Suppressor macrophage treated with lipopolysaccharide for 1 hour (primary cell): ENCODE measurements at places on chromosomes 1 and 21.

DNA sequence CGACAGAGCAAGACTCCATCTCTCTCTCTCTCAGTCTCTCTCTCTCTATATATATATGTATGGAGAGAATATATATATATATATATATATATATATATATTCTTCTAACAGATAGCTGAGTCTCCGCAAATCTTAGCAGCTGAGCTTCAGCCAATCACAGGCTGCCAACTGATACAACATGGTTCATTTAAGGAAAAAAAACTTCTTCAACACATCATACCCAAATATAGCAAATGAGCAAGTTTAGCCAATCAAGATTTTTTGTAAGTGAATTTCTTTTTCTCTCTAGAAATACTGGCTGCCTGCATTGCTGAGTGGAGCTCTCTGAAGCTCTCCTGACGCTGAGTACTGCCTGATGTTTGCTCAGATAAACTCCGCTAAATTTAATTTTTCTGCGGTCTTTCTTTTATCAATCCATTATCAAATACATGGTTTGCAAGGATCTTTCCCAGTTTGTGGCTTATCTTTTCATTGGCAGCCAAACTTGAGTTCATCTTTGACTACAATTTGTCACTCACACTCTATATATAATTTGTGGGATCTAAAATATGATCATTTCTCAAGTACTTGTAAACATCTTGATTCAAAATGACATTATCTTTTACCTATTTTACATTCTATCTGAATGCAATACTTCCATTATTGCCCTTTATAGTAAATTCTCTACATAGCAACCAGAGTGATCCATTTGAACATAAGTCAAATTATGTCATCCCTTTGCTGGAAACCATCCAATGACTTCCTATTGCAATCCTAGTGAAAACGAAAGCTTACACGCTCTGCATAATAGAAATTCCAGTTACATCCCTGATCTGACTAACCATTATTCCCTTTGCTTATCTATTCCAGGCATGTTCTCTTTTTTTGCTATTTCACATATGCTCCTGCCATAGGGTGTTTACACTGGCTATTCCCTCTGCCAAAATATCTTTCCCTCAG lies 2131.7 kb downstream of the MRPL39 start:
- DNase-seq: no peak

- peak; percentile 16 for DNase-seq
Measured at GRCh38 chr1:45340816-45341466, 701 bp upstream of the MUTYH start.

DNA sequence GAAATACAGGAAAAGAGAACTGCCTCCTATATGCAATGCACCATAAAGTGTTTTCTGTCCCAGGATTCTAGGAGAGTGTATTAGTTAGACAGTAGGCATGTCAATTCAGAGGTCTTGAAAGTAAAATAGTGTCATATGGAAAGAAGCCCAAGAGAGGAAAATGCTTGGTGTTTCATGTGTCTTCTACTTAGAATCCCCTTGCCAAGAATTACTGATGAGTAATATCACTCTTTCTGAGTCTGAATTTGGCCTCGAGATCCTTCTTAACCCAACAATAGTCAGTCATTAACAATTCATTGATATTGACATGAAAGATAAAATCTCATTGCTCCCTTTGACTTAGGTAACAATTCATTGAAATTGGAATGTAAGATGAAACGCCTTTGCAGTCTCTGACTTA lies 972.2 kb downstream of the TTLL7 start:
- DNase-seq: no peak

- DNase-seq: no peak
Measured at GRCh38 chr1:150332651-150333290, 11.4 kb downstream of the PRPF3 start.

DNA sequence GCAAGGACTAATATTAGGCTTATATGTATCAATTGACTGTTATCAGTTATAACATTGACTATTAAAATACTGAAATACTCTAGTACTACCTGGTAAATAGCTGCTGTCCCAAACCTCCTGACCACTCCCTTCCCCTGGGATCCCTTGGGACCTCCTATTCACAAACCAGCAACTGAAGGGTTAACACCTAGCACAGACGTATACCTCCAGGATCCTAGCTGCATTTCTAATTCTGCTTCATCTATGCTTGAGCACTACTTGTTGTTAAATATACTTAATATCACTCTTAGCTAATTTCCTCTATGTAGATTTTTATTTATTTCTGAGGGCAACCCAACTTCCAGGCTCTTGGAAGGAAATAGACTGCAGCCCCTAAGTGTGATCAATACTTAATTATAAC lies 1.8 kb upstream of the NFYC start:
- DNase-seq: no peak

- DNase-seq: peak; percentile 91
Measured at GRCh38 chr1:7667625-7668218, 103.4 kb upstream of the VAMP3 start.

DNA sequence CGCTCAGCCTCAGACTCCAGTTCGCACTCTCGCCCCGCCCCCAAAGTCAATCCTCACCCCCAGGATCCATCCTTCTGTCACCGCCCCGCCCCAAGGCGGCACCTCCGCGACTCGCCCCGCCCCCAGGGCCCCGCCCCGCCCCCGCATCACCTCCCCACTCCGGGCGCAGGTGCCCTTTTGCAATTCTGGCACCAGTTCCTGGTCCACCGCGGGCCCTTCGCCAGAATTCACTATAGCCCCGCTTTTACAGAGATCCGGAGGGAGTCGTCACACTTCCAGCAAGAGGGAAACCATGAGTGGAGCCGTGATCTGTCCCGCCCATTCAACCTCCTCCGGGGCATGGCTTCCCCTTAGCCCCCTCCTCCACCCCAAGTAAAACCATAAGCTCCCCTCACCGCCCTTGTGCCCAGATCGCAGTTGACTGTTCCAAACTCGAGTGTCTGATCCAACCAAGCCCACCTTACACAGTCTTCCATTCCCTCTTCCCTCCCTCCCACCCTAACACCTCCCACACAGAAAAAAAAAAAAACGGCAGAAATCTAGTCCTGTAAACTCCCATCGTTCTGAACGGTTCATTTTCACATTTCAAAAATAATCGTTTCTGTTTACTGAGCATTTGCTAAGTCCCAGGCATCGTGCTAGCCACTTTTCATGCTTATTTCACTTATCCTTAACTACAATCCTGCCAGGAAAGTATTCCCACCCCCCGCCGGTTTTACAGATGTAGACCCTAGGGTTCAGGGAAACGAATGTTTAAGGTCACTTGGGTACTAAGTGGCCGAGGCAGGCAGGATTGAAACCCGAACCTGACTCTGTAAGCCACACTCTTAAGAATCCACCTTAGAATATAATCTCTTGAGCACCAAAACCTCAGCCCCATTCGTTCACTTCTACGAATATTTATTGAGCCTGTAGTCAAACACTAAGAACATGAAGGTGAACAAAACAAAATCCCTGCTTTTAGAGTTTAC lies 1.3 kb upstream of the DNAJC16 start:
- DNase-seq: no peak

DNA sequence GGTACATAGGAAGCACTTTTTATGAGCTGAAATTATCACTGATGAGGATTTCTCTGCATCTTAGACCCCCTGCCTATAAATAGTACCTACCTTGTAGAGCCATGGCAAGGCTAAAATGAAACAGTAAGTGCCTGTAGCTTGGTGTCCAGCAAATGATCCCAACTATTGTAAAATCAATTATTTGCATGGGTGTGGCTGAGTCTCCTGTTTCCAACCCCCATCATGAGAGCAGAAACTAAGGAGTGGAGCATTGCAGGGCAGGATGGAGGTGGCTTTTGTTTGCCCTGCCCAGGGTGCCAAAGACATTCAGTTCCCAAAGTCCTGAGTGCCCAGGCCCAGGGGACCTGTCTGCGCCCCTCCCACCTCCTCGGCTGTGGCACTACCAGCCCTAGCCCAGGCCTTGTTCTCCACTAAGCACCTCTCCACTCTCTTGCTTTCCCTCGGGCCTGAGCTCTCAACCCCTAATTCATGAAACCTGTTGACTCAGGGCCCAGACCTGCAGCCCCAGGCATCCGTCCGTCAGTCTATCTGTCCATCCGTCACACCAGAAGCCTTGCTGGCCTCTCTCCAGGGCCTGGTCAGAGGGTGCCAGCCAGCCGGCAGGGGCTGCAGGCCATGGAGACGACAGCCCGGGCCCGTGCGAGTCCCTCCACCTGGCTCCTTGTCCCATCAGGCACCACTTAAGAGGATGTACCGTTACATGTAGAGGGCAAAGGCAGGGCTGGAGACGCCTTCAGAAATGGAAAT lies 39.6 kb downstream of the PAX7 start:
- DNase-seq: no peak

- DNase-seq: peak; percentile 97
Measured at GRCh38 chr1:155078469-155079209, at the start of gene EFNA3. Gene EFNA3 (plus strand): TSS chr1:155078837. CDS start chr1:155078942, 105 bp downstream.

DNA sequence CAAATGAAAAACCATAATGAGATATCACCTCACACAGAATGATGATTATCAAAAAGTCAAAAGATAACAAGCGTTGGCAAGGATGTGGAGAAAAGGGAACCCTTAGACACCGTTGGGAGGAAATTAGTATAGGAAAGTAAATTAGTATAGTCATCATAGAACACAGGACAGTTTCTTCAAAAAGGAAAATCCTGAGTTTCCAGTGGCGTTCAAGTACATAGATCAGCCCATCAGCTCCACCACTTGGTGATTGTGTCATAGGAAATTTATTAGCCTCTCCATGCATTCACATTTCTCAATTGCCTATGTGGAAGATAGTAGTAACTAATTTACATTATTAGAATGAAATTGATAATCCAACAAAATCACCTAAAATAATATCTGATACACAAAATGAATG lies 20.8 kb upstream of the GBP2 start:
- peak; percentile 55 for DNase-seq

- DNase-seq: peak; percentile 74
Measured at GRCh38 chr1:115282807-115283208, 55.2 kb downstream of the NGF start.

DNA sequence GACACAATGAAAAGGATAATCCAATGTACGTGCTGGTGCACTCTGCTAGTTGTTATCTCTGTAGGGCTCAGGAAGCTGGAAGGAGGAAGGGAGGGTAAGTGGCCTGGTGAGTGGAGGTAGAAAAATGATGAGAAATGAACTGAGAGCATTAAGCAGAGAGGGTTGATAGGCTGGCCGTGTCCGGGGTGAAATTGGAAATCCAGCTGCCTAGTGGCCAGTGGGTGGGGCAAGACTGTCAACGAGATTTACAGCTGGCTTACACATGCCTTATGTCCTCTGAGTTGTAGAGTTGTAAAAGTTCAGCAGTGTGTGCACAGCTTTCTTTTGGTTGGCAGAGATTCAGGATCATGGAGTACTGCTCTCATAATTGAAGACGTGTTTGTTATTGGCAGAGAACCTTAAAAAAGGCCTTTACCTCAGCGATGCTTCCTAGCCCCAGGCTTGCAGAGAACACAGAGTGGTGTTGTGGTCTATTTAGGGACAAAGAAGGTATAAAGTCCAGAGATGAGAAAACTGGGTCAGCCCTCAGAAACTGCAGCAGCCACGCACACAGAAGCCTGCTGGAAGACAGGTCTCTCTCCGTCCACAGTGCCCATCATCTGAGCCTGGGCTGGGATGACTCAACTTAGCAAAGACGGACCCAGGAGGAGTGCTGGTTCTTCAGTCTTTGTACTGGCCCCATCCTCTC lies 132.4 kb downstream of the EDEM3 start:
- DNase-seq: no peak

DNA sequence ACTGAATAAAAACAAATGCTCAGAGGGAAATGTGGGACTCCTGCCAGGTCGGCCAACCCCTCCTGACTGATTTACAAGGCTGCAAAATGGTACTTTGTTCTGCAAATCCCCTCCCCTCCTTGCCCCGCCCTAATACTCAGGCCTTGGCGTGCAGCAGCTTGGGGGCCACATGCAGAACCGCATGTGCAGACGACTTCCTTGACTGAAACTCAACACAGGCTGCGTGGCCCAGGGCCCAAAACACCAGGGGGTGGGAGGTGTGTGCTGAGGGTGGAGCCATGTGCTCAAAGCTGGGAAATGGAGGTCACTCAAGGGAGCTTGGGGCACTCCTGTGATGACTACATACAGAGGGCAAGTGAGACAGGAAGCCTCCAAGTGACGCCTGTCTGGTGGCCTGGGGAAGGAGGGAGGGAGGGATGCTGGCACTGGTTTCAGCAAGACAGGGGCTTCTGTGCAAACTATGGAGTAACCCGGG lies 87.2 kb downstream of the MRPL37 start:
- peak; percentile 49 for DNase-seq

DNA sequence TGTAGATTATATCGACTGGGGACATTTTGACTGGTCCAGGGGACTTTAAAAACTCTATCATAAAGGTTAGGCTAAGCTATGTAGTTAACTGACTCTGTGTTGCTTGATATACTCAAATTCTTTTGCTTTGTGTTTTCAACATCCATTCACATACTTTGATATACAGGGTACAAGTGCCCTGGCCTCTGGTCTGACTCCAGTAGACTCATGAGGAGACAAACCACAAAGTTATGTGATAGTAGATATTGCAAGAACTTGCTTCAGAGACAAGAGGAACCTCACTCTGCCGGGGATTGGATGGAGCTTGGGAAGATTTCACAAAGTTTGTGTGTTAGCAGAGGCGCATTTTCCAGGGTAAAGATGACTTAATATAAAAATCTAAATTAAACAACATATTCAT lies 1.3 kb downstream of the GORAB start:
- DNase-seq: peak; percentile 53

GRCh38 chr1:19300211-19300610 lies 11.6 kb upstream of the AKR7A3 start:
- no peak for DNase-seq

DNA sequence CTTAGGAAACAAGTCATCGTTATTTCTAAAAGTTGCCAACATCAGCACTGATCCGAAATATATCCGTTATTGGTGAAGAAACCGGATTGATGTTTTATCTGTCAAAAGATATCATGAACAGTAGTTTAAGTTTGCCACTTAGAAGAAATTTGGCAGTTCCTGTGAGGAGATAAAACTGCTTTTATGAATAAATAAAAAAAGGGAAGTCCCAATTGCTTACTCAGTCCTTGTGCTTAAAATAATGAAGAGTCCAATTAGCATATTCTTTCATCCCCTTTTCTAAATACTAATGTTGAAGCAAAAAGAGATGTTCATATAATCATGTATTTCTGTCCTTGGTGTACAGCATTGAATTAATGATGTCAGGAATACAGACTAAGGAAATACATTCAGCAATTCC lies 164.6 kb downstream of the NCAM2 start:
- DNase-seq: peak; percentile 49

DNA sequence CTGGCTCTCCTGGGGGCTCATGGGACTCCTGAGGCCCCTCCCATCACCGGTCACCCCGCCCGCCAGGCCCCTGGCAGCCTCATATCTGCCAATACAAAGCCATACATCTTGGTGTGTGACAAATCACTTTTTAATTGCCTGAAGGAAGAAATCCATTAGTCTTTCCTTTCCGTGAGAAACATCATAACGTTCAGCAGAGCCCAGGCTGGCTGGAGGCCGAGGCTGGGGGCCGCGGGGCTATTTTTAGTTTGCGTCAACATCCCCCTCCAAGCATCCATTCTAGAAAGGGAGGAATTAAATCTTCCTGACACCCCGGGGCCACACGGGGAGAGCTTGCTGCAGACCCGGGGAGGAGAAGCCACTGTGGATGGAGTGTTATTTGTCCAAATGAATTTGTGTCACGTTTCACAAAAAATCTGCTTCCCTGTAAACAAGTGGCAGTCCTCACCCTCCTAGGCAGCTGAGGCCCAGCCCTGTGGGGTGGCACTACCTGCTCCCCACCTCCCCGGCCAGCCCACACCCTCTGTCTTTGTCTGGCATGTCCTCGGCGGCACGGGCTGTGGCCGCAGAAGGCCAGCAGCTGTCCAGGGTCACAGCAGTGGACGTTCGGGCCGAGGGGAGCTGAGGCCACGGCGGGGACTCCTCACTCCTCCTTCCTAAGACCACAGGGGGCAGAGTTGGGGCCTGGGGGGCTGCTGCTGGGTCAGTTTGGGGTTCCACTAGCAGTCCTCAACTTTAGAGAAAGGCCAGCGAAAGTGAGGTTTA lies 236.9 kb upstream of the VAMP3 start:
- no peak for DNase-seq
